ENCODE measurements at places on chromosomes 11 and 22.

DNA sequence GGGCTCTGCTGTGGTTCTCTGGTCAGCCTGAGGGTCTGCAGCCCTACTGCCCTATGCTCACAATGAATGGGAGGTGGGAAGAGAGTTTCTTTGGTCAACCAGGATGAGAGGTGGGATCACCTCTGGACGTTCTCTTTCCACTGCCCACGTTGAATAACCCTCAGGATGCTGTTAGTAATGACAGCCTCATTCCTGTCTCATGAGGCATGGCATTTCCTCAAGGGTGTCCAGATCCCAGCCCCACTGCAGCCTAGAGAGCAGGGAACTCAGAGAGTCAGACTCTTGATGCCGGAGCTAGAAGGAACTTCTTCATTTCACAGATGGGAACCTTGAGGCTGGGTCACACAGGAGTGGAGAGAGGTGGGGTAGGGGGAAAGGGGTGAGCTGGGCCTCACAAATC is 196.0 kb downstream of the CEP164 start:
- no peak for DNase-seq

DNA sequence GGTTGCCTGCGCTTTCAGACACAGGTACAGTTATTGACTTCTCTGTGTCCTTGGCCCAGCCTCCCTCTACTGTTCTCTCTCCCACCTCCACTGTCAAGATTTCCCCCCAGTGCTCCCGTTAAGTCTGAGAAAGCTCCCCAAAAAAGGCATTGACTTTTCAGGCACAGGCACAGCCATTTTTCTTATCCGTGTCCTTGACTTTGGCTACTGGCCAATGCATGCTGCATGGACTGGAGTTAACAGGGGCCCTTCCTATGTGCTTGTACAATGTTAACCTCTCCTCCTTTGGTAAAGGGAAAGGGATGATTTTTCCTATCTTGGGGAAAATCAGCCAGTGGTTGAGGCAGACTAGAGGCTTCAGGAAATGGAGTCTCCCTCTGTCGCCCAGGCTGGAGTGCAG is 4.3 kb downstream of the APOL5 start:
- no peak for DNase-seq

- no peak for DNase-seq
Measured at GRCh38 chr11:64378335-64378880, 19.4 kb downstream of the RPS6KA4 start.

GRCh38 chr11:44842220-44842619 is 108.5 kb downstream of the TP53I11 start:
- no peak for DNase-seq

- no peak for DNase-seq
Measured at GRCh38 chr11:1988667-1989317, 8.8 kb downstream of the H19 start.

GRCh38 chr11:8867931-8868631 is 42.9 kb upstream of the AKIP1 start:
- no peak for DNase-seq

DNA sequence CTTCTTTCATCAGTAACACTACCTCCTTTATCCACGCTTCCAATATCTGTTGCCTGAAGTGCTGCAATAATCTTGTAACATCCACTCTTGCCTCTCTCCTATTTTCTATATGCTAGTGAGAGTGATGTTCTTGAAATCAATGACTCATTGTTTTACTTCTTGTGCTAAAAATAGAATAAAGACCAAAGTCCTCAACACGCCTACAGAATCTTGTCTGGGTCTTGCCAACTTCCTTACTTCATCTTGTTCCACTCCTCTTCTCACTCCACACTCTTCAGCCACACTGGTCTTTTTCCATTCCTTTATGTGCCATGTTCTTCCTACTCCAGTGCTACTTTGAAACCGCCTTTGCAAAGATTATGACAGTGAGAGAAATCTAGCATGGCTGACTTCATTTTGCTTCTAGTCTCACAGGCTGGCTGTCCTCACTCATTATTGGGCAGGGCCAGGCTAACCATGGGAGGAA is 136.4 kb downstream of the CCDC81 start:
- no peak for DNase-seq

- no peak for DNase-seq
Measured at GRCh38 chr22:17260298-17260697, 41.1 kb upstream of the ADA2 start.

All from thymus (tissue), 14 donors.